Calu3 (cell line): ENCODE measurements at places on chromosomes 2 and 18. TPM values are rescaled to one million over a fixed set of nuclear protein-coding genes. Genes with fewer than 3 reads are reported as not detected.

DNA sequence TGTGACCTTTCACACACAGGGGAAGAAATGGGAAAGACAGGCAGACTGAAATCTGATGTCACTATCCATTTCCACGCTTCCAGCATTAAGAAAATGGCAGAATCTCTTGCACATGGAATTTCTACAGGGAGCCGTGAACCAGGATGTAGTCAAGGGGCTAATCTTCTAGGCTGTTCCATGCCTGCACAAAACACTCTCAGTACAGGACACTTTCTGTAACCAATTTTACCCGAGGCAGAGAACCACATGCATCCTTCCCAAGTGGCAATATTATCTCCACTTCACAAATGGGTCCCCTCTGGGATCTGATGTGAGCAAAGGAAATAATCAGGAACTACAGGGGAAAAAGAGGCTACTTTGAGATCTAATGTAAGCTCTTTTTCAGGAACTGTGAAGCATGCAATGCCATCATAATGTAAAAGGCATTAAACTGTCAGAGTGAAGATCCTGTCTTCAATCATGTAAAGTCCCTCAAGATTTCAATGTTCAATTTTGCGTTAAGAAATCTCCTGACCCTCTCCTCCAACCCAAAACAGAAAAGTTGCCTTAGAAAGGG, 236.9 kb downstream of the RBM43 start:
- no peak for DNase-seq

DNA sequence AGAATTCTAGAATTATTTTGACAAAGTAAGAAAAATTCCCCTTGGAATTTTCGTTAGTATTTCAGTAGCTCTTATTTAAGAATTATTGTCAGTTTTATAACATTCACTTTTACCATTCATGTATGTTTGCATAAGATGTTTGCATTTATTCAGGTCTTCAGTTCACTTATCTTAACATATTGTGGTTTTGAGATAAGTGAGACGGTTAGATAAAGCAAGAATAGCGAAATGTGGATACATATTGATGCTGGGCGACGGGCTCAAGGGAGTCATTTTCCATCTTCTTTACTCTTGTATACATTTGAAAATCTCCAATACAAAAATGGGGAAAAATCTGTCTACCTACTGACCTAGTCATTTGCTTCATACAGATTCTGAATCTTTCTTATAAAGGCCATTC, 156.7 kb upstream of the HDAC4 start:
- DNase-seq = no peak

DNA sequence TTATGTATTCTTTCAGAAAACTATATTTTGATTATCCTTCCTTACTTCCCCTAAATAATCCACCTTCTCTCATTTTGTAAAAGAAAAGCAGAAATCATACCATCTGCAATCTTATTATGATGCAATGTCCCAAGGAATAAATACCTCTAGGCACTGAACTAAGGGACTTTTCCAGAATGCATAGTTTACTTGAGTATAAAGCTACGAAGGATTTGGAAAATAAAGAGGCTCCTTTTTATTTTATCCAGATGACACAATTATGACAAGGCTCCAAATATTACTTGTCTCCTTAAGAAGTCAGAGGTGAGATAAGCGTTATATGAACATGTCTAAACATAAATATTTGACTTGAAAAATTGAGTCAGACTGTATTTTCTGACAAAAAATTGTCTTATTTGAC, 72.1 kb downstream of the COL3A1 start:
- DNase-seq = no peak

DNA sequence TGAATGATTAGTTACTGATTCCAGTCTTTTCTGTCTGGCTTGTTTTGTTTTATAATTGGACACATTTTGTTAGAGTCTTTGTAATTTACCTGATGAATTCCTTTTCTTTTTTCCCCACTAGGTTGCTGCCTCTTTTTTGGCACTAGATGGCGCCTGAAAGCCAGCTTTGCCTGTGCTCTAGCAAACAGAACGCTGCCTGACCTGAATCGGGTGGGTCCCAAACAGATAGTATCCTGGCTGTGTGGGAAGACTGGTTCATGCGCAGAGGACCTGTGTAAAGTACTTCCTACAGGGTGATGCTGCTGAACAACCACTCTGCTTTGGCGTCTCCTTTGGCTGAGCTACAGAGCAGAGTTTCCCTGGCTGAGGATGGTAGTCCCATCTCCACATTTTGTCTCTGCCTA, 288.2 kb downstream of the IKZF2 start:
- peak; percentile 16 for DNase-seq

- no peak for DNase-seq
These were observed 111.1 kb downstream of the RIT2 start for GRCh38 chr18:43004421-43004820.

- DNase-seq = no peak
These were observed 460.8 kb downstream of the IRS1 start for GRCh38 chr2:226338825-226339224.

DNA sequence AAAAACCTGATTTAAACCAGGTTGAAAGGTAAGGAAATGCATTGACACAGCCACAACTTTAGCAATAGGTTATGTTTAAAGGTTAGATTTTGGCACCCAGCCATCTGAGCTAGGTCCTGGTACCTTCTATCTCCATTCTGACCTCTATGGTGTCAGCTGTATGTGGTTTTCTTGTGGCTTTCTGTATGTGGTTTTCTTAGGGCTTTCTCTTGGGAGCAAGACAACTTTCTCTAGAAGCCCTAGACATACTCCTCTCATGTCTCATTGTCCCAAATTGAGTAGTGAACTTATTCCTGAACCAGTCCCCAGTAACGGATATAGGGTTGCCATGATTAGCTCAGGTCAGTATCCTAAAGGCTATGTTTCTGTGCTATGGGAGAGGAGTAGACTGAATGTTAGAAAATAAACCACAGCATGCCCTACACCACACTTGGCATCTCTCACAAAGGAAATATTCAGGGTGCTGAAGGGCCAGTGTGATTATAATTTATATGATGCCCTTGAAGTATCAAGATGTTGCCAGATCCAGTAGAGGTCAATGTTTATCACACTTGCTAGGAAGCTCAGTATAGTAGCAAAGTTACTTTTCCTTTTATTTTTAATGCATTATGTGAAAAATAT, 176.1 kb downstream of the CAPN13 start:
- no peak for DNase-seq

DNA sequence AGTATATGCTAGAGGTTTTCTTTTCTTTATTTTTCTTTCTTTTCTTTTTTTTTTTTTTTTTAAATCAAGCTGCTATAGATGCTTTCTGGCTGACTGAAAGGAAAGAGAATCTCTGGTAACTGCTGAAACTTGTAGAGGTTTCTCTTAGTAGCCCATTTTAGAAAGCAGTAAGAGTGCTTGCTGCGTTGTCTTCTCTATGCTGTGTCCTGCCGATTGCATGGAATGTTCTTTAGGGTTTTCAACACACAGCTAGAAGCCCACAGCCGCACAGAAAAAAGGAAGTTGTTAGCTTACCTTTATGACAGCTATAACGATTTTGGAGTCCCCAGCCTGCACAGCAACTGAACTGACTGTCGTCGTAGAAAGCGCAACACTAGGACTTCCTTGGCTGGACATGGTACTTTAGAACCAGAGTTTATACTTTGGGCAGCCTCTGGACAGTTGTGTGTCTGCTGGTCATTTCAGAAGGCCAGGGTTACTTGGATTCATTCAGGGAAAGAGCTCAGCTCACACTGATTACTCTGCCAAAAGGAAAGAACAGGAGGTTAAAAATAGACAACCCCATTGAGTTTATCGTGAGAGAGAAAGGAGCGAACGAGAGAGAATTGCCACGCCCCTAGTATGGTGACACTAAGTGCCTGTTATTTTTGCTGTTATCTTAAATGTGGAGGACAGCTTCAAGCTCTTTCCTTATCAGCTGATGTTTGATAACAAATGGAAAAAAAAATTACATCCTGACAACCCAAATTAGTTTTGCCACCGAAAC, at the start of gene CCDC141:
Gene CCDC141, minus strand, starts transcription at position 592 of the 766 bp plus-strand sequence. Its CDS starts 196 bp downstream, at position 396.
- no peak for DNase-seq

GRCh38 chr2:38296197-38296780, 80.8 kb downstream of the ATL2 start:
- DNase-seq = no peak

- no peak for DNase-seq
These were observed 93.7 kb downstream of the COBLL1 start for GRCh38 chr2:164747783-164748433.

DNA sequence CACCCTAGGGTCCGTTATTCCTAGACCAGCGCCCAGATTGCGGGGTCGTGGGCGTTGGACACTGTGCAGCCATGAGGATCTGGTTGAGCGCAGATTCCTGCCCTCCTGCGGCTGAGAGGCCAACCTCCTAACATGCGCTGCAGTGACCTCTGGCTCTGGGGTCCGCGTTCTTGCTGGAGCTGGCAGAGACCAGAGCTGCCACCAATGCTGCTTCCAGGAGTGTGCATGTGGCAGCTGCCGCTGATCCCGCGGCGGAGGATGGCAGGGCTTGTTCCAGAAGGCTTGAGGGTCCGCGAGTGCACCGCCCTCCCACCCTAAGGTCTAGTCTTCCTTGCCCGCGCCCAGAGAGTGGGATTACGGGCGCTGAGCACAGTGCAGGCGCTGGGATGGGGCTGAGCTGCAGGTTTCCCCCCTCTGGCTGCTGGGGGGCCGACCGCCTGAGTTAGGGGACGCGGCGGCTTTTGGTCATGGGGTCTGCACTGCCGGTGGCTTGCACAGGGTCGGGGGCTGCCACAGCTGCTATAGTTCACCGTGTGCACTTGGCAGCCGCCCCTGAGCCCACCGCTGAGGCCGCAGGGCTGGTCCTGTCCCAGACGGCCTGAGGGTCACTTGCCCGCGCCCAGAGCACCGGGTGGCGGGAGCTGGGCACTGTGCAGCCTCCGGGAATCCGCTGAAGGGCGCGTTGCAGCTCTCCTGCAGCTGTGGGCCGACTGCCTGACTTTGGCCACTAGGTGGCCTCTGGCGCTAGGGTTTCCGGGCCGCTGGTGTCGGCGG, 145.9 kb downstream of the CCDC74A start:
- peak; percentile 89 for DNase-seq

- DNase-seq = peak; percentile 41
These were observed 48.0 kb downstream of the TEX44 start for GRCh38 chr2:231640641-231641111.

- DNase-seq = peak; percentile 86
These were observed 12.8 kb downstream of the ATP6V1B1 start for GRCh38 chr2:70948337-70949003.

GRCh38 chr2:240131941-240132650, 4.0 kb downstream of the COPS9 start:
- DNase-seq = no peak

DNA sequence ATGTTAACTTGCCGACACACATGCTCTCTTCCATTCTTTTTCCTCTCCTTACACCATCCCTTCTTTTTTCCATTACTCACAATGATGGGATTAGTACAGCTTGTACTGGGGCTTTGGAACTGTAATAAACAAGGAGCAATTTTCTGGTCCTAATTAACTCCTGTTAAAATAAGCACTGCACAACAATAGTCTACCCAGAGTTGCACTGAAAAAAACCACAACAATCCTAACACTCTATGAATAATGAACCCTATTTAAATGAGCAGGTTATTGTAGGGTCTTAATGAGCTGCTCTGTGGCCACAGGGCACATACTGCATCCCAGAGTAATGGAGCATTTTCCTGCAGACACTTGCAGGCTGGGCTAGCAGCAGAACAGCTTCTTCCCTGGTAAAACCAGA, 380.3 kb downstream of the NRXN1 start:
- DNase-seq = no peak

GRCh38 chr18:22988208-22988607, 55.1 kb downstream of the RBBP8 start:
- no peak for DNase-seq

DNA sequence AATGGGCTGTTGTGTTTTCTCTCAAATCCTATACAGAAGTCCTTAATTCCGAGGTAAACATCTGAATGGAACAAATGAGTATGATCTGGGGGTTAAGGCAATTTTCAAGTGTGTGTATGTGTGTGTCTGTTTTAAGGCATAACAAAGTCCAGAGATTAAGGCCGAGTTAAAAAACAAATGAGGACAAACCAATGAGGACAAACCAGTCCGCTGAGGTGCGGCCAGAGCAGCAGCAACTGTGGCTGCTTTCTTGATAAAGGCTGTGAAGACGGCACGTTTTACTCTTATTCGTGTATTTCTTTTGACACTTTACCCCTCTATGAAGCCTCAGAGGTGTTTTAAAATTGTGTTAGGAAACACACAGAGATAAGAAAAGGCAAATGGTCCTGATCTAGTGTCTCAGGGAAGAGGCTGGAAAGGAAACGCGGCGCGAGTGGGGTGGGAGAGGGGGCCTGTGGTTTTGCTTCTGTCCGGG, 495 bp upstream of the GULP1 start:
- peak; percentile 18 for DNase-seq

DNA sequence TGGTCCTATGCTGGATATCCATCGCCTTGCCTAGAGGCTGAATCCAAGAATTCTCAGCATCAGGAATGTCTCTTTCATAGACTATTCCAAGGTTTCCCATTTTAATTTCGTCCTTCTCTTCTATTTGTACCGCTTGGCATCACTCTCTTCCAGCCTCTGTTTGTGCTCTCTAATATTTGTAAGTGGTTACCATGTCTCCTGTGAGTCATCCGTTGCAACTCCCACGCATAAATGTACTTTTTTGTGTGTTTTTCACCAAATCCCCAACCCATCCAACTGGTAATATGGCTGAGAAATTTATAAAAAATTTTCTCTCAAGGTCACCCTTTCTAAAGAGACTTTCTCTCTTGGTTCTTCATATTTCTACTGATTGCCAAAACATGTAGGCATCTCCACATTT, 21.8 kb downstream of the COLEC12 start:
- no peak for DNase-seq

GRCh38 chr2:233130024-233130423, 69.9 kb downstream of the INPP5D start:
- DNase-seq = no peak

Gene LRRTM4
- total RNA-seq = not detected in 2 replicates

Gene SH2D6
- total RNA-seq = 1.8 and 2.4 TPM in 2 replicates

Gene NXPH2
- 1.3 and 3.1 TPM in 2 replicates for total RNA-seq

Gene CTAGE1
- total RNA-seq = not detected in 2 replicates

Gene PDE1A
- total RNA-seq = 0.26 and 0.49 TPM in 2 replicates

Gene IL36B
- total RNA-seq = not detected in 2 replicates

Gene CHRND
- total RNA-seq = not detected in 2 replicates

Gene RDH14
- 17.1 and 17.7 TPM in 2 replicates for total RNA-seq

Gene MSH6
- total RNA-seq = 67.9 and 88.1 TPM in 2 replicates

Gene CCDC178
- total RNA-seq = not detected in 2 replicates

Gene CYP1B1
- 34.4 and 36.5 TPM in 2 replicates for total RNA-seq

Gene CAPN14
- total RNA-seq = 0.35 and 0.42 TPM in 2 replicates

Gene C2orf80
- total RNA-seq = not detected in 2 replicates
